Activated naive CD4-positive, alpha-beta T cell treated with anti-CD3 and anti-CD28 coated beads, Interleukin-2, amount 50 U/mL, for 16 hours (primary cell): ENCODE measurements at places on chromosomes 6 and 20.

DNA sequence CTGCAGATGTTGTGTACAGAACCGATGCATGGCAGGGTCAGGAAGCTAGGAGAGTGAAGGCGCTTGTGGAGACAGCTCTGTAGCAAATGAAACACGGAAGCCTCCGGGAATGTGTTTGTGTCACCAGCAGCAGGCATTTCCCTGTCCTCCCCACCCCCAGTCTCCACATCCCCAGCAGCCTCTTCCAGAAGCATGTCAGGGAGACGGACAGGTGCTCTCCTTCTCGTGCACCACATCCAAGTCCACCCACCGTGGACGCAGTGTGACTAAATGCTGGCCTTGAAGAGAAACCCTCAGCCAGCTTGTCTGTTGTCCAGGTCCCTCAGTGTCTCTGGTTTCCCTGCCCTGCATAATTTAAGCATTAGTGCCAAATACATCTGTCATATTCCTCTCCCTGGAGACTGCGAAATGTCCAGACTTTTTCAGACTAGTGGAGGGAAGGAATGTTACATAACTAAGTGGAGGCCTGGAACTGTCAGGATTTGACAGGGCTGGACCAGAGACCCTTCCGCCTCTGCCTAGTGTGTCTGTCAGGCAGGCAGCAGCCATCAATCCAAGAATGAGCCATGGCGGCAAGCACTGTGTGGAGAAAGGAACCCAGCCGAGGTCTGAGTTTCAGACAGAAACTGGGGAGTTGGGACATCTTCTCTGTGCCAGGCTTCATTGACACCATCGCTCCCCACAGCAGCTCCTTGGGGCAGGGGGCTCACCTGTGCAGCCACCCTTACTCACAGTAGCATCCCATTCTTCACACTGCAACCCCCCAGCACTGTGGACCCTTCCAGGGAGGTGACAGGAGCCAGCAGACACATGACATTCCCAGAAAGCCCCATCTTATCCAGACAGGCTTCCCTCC is 26.6 kb upstream of the PI16 start:
- no peak for DNase-seq

DNA sequence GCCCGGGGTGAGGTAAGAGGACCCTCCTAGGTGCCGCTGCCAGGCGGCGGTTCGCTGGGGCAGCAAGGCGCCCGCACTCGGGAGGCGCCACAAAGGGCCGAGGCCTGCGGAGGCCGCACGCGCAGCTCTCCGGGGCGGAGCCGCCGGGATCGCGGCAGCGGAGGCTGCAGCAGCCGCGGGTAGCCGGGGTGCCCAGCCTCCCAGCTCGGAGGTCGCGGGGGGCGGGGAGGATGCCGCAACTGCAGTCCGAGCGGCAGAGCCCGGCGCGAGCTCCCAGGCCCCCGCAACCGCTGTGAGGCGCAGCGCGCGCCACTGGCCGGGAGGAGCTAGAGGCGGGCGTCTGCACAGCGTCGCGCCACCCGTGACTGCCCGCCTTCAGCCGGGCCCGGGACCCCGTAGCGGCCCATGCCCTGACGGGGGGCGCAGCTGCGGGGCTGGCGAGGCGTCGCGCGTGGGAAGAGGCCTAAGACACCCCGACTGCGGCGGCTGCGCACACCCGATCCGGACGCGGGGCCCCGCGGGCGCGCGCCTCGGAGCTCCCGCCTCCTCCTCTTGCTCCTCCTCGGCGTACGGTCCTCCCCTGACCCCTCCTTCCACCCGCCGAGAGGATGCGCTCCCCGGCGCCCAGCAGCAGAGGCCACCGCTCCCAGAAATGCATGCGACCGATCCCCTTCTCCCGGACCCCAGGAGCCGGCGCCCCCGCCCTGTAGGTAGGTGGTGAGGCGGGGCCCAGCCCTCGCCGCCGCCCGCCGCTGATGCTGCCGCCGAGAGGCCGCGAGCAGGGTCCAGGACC is at the start of gene NCOA7:
NCOA7 (plus strand) TSS at position 603 of the 793 bp plus-strand sequence. CDS start 24,395 bp downstream, outside the sequence.
- peak; percentile 77 for DNase-seq

- no peak for DNase-seq
Observed at GRCh38 chr20:7520361-7520760, 419.9 kb downstream of the HAO1 start.

DNA sequence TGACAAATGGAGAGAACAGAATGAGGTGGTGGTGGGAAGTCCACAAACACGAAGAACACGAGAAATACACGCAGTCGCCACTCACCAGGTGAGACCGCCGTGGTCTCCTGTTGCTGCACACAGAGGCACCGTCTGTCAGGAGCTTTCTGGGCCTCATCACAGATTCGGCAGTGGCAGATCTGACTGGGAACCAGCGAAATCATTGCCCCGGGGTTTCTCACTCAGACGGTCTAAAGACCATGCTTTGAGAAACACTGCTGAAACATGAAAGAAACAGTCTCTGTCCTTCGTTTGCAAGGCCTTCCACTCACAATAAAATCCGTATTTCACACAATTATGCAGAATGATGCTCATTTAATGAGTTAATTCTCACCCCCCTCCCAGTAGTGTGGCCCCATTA is 130.9 kb upstream of the AFDN start:
- no peak for DNase-seq

GRCh38 chr20:63737945-63738686 is 1.5 kb upstream of the SLC2A4RG start:
- no peak for DNase-seq

DNA sequence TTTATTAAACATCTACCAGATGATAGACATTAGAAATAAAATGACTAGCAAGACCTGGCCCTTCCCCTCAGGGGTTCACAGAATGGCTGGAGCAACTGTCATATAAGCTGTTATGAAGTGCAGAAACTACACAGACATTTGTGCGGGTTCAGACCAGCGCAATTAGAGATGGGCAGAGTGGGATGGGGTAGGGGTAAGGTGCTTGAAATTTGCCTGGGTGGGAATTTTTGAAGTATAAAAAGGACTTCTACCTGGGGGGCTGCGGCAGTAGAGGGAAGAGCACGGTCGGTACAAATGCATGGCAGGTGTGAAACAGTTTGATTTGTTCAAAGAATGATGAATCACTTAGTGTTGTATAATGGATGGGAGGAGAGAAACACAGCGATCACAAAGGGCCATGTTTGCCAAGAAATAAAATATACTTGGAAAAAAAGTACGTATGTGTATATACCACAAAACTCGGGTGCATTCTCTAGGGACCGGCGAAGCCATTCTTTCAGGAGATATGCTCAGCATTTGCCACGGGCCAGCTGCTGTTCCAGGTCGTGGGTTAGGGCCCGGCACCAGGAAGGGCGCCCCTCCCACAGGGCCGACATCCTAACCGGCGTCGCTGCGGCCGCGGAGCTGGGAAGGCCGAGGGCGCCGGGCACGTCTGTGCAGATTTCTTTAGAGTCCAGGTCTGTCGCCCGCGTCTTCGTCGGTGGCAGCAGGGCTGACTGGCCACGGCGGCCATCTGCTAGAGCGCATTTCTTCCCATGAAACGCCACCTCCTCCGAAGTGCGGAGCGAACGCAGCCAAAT is 809 bp upstream of the NOL7 start:
- DNase-seq, result no peak

DNA sequence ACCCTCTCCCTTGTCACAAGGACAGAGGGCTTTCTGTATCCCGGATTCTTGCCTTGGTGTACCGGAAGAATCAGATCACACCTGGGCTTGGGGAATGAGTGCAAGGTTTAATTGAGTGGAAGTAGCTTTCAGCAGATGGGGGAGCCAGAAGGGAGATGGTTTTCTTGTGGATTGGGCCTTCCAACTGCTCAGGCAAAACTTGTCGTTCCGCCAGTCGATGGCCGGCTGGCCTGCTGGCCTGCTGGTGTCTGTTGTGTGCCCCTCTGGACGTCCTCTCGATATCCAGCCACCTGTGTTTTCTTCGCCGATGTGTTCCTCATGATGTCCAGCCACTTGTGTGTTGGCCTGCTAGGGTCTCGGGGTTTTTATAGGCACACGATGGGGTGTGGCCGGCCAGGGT is 168.1 kb downstream of the CDKAL1 start:
- no peak for DNase-seq

DNA sequence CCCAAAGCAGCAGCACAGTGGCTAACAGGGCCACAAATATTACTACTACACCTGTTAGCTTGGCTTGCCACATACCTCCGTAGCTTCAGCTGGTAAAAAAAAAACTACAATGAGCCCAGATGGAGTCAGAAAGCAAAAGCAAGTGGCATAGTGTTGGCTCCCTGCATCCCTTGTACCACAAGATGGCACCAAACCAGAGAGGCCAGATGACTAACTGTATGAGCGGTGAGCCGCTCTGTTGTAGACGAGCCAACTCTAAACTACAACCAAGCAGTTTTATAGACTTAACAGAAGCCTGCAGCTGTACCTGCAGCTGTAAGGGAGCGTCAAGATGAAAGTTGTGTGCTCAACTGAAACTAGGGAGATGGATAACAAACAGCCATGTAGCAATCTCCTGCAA is 84.5 kb upstream of the MCHR2 start:
- DNase-seq, result no peak

GRCh38 chr20:14865169-14865568 is 527.8 kb upstream of the FLRT3 start:
- no peak for DNase-seq

GRCh38 chr6:15335385-15335784 is 89.5 kb downstream of the JARID2 start:
- no peak for DNase-seq

DNA sequence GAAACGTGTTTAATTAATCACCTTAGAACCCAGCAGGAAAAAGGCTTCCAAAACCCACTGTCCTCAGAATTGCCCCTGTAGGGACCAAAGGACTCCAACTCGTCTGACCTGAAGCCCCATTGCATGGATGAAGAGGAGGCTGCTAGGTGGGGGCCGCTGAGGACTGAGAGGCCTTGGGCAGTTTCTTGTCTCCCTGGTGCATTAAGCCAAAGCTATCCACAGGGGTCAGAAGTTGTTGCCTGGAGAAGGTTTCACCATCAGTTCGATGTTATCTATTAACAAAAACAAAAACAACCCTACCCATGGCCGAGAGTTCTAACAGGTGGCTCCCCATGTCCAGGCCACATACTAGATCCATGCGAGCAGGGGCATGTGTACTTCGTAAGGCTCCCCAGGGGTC is 120.9 kb upstream of the CD93 start:
- DNase-seq, result no peak

- no peak for DNase-seq
Observed at GRCh38 chr20:62685781-62686555, 22.7 kb upstream of the NTSR1 start.

DNA sequence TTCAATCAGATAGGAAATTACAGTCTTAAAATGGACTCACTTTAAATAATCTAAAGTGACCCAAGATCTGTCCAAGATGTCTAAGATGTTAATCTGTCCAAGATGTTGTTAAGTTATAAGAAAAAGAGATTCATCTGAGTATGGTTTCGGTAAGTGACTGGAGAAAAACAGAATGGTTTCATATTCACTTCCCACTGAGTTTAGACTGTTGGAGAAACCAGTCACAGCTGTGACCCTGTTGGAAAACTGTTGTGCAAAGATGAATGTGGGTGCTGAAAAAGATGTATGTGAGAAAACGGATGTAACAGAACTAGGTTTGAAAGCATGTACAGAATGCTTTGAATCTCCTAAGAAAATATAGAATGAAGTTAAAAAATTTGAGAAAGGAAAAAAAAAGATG is 325.9 kb downstream of the COL12A1 start:
- DNase-seq, result no peak

DNA sequence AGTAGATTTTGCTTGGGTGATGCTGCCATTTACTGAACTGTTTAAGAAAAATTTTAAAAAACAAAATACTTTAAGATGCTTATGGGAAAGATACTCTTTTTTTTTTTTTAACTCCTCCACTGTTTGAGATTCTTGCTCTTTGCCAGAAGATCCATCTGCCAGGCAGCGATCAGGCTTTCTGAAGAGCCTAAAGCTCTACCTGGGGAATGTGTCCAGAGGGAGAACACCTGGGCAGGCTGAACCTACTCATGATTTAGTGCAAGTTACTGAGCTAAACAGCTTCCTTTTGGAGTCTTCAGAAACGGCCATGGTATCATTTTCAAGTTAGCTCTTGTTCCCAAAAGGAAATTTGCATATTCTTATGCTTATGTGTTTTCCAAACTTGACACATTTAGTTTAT is 23.5 kb upstream of the MLIP start:
- no peak for DNase-seq

DNA sequence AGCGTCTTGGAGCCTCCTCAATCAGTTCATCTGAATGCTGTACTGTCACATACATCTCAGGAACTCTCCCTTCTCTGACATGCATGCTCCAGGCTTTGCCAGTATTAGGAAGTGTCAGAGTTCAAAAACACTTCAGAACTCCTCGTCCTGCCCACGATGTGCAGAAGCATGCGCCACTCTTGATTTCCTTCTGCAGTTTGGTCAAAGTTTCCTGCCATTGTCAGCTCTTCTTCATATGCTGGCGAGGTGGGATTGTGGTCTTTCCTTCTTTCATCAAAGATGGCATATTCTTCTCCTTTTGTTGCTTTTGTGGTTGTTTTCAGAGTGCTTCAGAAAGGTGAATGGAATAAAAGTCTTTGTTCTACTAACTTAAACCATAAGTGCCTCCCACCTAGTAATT is 21.0 kb downstream of the SLC13A3 start:
- DNase-seq, result no peak

GRCh38 chr6:45044086-45044485 is 284.0 kb upstream of the RUNX2 start:
- no peak for DNase-seq

DNA sequence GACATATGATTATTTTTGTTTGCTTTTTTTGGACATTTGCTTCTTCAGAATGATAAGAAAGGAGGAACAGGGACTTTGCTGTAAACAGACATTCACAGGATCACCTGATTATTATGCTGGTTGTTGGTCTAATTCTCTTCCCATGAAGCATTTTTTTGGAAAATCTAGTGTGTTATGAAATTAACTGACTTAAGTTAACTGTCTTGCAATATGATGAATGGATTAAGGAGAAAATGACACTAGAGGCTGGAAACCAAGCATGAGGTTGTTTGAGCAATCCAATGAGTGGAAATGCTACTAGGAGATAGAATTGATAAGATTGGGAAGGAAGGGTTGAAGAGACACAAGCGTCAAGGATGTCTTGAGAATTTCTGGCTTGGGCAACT is 13.2 kb upstream of the EDN1 start:
- DNase-seq, result no peak

DNA sequence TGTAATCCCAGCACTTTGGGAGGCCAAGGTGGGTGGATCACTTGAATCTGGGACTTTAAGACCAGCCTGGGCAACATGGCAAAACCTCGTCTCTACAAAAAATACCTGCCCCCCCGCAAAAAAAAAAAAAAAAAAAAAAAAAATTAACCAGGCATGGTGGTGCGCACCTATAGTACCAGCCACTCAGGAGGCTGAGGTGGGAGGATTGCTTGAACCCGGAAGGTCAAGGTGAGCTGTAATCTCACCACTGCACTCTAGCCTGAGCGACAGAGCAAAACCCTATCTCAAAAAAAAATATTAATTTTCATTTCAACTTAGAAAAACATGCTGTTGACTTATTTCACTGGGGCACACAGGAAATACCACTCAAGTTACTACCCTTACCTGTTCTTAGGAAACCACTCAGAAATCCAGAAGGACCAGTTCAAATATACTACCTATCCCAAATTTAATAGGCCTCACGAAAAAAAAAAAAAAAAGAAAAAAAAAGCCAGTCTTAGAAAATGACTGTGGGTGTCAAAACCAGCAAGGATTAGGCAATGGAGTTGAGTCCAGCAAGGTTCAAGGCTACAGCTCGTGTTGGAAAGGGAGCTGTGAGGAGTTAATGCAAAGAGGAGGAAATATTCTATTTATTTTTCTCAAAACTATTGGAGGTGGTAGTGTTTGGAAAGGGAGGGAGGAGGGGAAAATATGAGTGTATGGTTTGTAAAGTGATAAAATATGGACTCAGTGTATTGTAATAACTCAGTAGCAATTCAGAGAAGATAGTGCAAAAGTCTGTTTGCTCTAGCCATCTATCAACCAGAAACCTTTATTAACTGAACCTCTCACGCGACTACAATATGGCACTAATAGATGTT is 33.9 kb upstream of the PIM1 start:
- DNase-seq, result no peak
